Mesendoderm (in vitro differentiated cells): ENCODE measurements at places on chromosomes 13 and 19.

DNA sequence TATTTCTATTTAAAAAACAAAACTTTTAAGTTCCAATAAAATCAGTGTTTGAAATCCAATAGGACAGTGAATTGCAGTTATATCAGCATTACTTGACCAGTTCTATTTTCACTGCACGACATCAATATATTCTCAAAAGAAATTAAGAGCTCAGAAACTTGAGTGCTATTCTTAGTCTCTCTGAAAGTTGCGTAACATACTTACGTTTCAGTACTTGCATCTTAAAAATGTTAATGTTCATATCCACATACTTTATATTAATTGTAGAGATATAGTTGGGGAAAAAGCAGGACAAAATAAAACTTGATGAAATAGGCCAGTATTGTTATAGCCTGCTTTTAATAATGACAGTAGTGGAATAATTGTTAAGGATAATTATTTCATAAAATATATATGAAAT is 720.5 kb upstream of the PCDH9 start:
- DNase-seq, result no peak

DNA sequence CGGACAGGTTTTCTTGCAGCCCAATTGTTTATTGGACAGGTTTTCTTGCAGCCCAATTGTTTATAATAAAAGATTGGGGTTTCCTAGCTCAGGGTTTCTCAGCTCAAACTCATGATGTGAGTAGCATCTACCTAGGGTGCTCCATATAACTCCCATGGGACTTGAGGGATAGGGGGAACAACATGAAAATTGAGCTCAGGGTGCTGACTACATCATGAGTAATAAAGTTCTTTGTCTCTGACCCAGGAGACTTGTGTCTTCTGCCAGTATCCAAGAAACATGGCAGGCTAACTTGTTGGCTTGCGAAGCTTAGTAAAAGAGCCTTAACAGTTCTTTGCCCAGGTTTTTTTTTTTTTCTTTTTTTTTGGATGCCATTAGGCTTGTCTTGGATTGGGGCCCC is 59.2 kb upstream of the MYCBP2 start:
- DNase-seq, result no peak

DNA sequence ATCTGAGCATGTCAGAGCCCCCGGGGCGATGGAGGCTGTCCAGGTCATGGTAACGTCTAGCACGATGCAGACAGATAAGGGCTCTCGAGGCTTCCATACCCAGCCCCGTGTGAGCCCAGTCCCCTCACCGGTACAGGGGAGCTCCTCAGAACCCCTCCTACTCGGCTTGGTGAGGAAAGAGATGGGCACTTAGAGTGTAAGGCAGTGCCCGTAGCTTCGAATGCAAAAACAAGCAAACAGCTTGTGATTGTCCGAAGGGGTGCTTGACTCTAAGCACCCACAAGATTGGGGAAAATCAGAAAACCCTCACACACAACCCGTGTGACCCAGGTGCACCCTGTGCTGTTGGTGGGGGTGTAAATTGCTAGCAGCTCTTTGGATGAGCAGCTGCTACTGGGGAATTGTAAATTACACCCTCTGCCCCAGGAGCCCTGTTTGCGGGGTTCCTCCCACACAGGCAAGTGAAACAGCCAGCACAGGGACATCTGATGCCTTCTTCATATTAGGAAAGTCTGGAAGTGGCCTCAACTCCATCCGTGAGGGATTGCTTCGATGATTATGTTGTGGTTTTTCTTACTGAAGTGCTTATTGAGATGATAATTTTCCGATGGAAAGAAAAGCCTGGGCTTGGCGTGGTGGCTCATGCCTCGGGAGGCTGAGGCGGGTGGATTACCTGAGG is 918 bp upstream of the PSPN start:
- DNase-seq, result no peak

GRCh38 chr19:4523306-4524110 is 5.2 kb upstream of the PLIN4 start:
- peak; percentile 42 for DNase-seq

- DNase-seq, result peak; percentile 88
Observed at GRCh38 chr13:23630349-23631093, 60.3 kb downstream of the TNFRSF19 start.

GRCh38 chr13:90016688-90017087 is 1330.8 kb upstream of the MIR17HG start:
- no peak for DNase-seq

- no peak for DNase-seq
Observed at GRCh38 chr13:35781036-35782000, 304.8 kb upstream of the MAB21L1 start.
